T-cell (primary cell): ENCODE measurements at places on chromosomes 16 and 17. TPM values are rescaled to one million over a fixed set of nuclear protein-coding genes. Genes with fewer than 3 reads are reported as not detected.

The SP6 gene
- total RNA-seq = 0.13 TPM

The KREMEN2 gene
- not detected for total RNA-seq

The SLC38A8 gene
- not detected for total RNA-seq

The CCL8 gene
- not detected for total RNA-seq

The TAT gene
- total RNA-seq = 1.1 TPM
